ENCODE measurements at places on chromosomes 7 and 10.

DNA sequence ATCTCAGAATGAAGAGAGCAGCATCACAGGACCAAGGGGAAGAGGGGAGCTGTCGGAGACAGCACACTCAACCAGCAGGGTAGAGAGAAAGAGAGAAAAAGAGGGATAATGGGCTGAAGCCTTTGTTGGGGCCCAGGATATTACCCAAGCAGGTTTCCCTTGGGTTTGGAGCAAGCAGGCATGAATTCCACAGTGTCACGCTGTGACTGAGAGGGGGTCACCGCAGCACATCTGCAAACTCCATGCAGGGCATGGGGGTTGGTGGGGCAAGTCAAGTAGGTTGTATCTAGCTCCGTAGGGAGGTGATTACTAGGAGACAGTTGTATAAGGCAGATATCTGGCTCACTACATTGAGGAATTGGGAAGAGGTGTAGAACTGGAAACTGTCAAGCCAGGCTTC is 42.2 kb upstream of the SEMA3E start:
- no peak for DNase-seq

DNA sequence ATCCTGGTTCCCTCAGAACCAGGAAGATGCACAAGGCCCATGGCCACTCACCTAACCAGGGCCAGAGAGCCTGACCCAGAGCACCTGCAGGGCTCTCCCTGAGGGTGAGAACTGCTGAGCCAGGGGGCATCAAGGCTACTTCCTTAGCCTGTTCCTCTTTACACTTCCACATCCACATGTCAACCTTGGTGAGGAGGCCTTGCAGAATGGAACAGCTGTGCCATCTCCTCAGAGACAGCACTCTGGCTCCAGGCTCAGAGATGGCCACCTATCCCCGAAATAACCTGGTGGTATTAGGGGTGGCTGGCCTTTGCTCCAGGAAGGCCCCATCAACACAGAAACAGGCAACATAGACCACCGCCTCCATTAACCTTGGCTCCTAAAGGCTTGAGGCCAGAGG is 473.0 kb downstream of the RPS24 start:
- DNase-seq: no peak

DNA sequence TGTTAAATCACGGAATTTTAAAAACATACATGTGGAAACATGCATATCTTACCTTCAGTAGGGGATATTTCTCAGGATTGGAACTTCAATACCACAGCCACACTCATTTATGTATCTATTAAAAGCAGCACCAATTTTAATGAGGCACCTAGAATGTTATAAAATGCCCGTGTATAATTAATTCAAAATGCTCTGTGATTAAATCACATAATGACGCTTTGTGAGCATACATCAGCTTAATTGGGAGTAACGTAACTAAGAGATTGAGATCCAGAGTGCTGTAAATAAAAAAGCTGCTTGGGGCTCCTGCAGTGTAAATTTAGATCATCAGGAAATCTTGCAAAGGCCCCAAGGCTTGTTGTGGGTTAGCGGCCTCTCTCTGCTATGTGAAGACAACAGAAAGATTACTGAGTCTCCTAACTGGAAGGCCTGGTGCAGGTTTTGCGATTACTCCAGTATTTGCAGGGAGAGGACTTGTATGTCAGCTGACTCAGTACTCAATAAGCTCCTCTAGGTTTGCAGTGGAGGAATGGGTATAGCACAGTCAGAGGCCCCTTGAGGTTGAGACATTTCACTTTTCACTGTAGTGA is 195.5 kb upstream of the PHYHIPL start:
- no peak for DNase-seq

GRCh38 chr10:81875467-81876252 is 666 bp downstream of the NRG3 start:
- DNase-seq: no peak

DNA sequence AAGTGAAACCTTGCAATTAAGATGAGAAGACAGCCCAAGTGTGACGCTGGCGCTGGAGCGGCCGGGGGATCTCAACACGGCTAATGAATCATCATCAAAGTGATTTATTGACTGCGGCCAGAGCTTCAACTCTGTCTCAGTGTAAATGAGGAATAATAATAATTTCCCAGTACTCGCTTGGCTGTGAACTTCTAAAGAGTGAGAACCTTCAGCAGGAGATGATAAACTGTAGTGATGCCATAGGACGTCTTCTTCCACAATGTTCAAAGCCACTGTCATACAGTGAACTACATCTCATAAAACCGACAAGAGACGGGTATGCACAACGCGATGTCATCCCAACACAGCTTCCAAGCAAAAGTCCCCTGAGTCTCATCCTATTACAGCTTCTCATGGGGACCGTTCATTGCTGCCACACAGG is 123.6 kb upstream of the NOBOX start:
- no peak for DNase-seq

DNA sequence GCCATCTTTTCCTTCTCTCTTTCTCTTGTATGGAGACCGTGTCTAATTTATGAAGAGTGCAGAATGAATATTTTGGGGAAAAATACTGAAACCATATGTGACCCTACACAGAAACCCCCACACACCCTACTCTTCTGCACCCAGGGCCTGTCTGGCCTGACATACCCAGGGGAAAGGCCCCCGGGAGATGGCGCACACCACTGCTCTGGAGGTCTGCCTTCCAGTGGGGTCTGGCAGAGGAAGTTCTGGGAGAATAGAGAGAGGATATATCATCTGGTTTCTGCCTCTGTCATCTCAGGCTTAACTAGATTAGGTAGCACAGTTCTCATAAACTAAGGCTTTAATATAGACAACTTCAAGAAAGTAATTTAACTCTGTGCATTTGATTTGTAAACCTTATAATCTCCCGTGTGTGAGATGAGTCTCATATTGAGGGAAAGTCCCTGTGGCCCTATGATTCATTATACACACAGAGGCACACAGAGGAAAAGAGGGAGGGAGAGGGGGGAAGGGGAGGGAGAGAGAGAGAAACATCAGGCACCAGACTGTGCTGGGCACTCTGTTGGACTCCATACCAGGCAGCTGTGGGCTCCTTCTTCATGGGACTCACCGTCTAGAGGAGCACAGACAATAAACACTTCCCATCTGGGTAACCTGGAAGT is 123.3 kb downstream of the AOAH start:
- peak; percentile 60 for DNase-seq

DNA sequence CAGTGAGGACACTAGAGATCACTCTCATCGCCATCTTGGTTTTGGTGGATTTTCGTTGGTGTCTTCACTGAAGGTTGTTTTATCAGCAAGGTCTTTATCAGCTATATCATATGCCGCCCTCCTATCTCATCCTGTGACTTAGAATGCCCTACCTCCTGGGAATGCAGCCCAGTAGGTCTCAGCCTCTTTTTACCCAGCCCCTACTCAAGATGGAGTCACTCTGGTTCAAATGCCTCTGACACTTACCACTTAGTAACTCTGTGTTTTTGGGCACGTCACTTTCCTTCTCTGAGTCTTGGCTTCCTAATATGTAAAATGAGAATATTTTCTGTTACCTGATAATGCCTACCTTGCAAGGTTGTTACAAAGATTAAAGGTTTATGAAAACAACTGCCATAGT is 37.7 kb downstream of the AGK start:
- no peak for DNase-seq

- DNase-seq: no peak
Measured at GRCh38 chr7:121938429-121938996, 65.6 kb downstream of the PTPRZ1 start.

DNA sequence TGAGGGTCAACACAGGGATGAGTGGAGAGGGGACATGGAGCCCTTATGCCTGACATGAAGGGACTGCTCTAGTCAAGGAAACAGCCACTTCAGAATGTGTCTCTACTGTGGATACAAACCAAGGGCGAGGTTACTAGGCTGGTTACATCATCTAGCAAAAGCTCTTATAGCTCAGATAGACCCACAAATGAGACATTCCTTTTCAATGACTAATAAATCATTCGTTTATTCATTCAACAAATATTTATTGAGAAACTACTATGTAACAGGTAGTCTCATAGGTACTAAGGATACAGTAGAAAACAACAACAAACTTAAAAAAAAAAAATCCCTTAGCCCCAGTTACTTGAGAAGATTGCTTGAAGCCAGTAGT is 219.5 kb downstream of the KIAA1217 start:
- DNase-seq: peak; percentile 53

GRCh38 chr10:103822107-103822716 is 33.2 kb downstream of the SH3PXD2A start:
- DNase-seq: no peak

DNA sequence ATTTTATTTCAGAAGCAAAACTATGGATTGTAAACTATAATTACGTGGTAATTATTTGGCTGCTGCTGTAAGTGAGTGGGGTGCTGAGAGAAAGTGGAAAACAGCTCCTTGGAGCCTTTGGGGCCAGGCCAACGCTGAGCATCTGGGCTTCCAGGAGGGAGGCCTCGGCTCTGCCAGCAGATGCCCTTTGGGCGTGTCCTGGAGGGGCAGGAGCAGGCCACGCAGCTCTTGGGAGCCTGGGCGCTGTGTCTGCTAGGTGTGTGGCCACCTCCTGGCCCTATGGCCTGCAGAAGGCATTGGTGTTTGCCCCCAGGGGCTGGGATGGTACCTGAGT is 423.3 kb downstream of the GLRX3 start:
- DNase-seq: no peak

- DNase-seq: no peak
Measured at GRCh38 chr10:23479798-23480473, 41.1 kb downstream of the OTUD1 start.

DNA sequence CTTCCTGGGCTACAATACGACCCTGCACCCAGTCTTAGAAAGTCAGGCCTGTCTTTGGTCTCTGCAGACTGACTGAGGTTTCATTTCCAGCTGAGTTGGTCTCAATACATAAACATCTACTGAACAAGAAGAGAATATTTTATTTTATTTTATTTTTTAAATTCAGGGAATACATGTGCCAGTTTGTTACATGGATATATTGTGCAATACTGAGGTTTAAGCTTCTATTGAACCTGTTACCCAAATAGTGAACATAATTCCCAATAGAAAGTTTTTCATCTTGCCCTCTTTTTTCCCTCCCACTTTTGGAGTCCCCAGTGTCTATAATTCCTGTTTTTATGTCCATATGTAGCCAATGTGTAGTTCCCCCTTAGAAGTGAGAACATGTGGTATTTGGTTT is 10.7 kb downstream of the FZD8 start:
- DNase-seq: no peak

- no peak for DNase-seq
Measured at GRCh38 chr10:101217450-101218281, 11.6 kb downstream of the LBX1 start.

DNA sequence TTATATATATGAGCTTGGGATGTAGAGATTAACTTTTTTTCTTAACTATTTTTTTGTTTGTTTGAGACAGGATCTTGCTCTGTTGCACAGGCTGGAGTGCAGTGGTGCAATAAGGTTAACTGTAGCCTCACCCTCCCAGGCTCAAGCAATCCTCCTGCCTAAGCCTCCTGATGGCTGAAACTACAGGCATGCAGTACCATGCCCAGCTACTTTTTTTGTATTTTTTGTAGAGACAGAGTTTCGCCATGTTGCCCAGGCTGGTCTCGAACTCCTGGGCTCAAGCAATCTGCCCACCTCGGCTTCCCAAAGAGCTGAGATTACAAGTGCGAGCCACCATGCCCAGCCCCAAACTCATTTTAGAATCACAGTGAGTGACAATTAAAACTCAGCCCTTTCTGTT is 105.2 kb downstream of the CUBN start:
- no peak for DNase-seq

DNA sequence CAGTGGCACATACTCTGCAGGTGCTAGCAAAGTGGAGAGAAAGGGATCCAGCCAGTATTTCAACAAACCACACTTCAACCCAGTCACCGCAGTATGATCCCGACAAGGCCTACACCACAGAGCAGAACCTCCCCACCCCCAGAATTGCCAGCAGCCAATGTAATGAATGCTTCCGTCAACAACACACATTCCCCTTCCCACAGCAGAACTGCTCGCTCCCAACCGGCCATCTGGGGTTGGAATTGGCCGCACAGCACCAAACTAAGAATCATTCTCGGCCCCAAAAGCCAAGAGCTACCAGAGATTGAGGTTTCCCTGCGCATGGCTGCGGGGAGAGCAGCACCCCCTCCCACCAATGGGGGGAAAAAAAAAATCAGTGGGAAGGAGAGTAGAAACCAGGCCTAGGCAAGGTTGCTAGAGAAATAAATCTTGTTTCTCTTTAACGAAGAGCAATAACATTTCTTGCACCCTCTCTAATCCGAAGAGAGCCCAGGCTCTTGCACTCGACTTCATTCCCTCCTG is 1.1 kb downstream of the WASL start:
- peak; percentile 68 for DNase-seq
